H1 (cell line): ENCODE measurements at places on chromosomes 6 and 20. TPM values are rescaled to one million over a fixed set of nuclear protein-coding genes. Genes with fewer than 3 reads are reported as not detected.

The NKX2-4 gene
- 0.19 and 0.37 TPM in 2 replicates for total RNA-seq

DNA sequence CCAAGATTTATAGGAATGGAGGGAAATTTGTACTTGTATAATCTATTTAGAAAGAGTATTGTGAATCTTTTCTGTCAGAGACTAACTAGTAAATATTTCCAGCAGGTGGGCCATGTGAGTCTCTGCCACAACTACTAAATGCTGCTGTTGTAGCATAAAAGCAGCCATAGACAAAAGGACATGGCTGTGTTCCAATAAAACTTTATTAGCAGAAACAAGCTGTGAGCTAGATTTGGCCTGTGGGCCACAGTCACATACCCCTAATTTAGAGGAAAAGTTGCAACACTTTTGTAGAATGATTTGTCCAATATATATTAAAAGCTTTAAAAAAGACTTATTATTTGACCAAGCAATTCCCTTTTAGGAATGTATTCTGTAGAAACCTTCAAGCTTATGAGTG lies 207.2 kb downstream of the LMBRD1 start:
- H3K4me3 ChIP-seq: no peak overlapping the region
- no peaks in the 10 kb centered on the region for H3K27me3 ChIP-seq
- no peak overlapping the region for H3K27ac ChIP-seq
- DNase-seq: no peak
- no peaks in the 10 kb centered on the region for H3K36me3 ChIP-seq

DNA sequence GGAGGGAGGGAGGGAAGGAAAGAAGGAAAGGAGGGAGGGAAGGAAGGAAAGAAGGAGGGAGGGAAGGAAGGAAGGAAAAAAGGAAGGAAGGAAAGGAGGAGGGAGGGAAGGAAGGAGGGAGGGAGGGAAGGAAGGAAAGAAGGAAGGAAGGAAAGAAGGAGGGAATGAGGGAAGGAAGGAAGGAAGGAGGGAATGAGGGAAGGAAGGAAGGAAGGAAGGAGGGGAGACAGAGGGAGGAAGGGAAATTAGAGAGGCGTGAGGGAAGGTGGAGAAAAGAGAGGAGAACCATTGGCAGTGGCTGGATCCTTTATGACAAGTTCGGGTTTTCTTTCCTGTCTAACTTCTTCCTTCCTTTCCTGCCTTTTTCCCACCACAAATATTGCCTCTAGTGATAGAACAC lies 22.3 kb upstream of the SUPT3H start:
- no peaks in the 10 kb centered on the region for H3K36me3 ChIP-seq
- no peaks in the 10 kb centered on the region for H3K27me3 ChIP-seq
- H3K4me1 ChIP-seq: no peaks in the 10 kb centered on the region
- H3K4me3 ChIP-seq: no peak overlapping the region

DNA sequence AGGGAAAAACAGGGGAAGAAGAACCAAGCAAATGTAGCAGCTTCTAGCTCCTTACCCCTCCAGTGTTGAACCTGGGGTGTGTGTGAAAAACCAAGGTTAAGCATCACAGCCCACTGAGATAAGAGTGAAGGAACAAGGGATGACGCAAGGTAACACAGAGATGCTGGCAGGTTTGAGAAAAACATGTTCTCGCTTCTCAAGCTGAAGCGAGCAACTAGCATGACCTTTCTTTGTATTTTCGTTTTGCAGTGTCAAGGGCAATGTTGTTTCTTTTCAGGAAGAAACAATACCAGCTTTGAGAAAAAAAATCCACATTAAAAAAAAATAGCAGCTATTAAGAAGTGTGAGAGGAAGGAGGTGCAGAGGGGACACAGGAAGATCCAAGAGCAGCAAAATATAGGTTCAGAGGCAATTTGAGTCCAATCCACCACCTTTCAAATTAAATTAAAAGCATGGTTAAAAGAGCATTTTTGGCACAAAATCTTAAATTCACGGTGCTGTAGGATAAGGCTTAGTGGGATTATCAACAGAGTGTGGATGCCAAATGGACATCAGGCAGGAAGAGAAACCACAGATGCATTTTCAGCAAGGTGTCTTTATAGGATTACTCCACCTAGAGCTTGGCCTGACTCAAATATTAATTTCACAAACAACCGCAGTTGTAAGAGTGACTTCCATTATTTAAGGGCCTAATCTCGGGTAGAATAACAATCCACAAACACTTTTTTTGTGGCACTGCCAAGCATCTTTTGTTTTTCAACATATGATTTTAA lies 70.9 kb downstream of the SYNE1 start:
- no peak for DNase-seq
- H3K27me3 ChIP-seq: no peaks in the 10 kb centered on the region
- H3K4me3 ChIP-seq: no peak overlapping the region

The HDDC2 gene
- 86.0 and 89.3 TPM in 2 replicates for total RNA-seq

GRCh38 chr6:87824958-87825491 lies 123.0 kb upstream of the AKIRIN2 start:
- no peaks in the 10 kb centered on the region for H3K36me3 ChIP-seq
- no peak overlapping the region for H3K4me3 ChIP-seq
- no peak for DNase-seq
- no peaks in the 10 kb centered on the region for H3K27me3 ChIP-seq

GRCh38 chr20:21174516-21175239 lies 48.8 kb downstream of the KIZ start:
- DNase-seq: no peak
- no peaks in the 10 kb centered on the region for H3K36me3 ChIP-seq
- no peak overlapping the region for H3K27ac ChIP-seq
- no peak overlapping the region for H3K4me3 ChIP-seq

The HTR1E gene
- not detected in 2 replicates for total RNA-seq

The LTA gene
- not detected in 2 replicates for total RNA-seq

GRCh38 chr6:11425431-11425871 lies 112.1 kb upstream of the TMEM170B start:
- H3K4me1 ChIP-seq: peaks cover 12% of the 10 kb centered on the region
- DNase-seq: no peak
- H3K36me3 ChIP-seq: no peaks in the 10 kb centered on the region
- no peak overlapping the region for H3K4me3 ChIP-seq
- no peaks in the 10 kb centered on the region for H3K27me3 ChIP-seq

GRCh38 chr6:90294989-90295853 lies 1.4 kb downstream of the BACH2 start:
- peaks cover 26% of the 10 kb centered on the region for H3K27me3 ChIP-seq
- peaks cover 17% of the 10 kb centered on the region for H3K4me1 ChIP-seq
- peak overlapping the region; percentile 44 for H3K4me3 ChIP-seq
- no peak overlapping the region for H3K27ac ChIP-seq
- no peak for DNase-seq
- H3K36me3 ChIP-seq: no peaks in the 10 kb centered on the region

The ANGPT4 gene
- total RNA-seq: 0.06 and 0.07 TPM in 2 replicates

The SLC22A3 gene
- 2.7 and 2.9 TPM in 2 replicates for total RNA-seq

- no peaks in the 10 kb centered on the region for H3K27me3 ChIP-seq
- H3K4me3 ChIP-seq: peak overlapping the region; percentile 81
- H3K36me3 ChIP-seq: no peaks in the 10 kb centered on the region
- no peak overlapping the region for H3K27ac ChIP-seq
- peaks cover 5% of the 10 kb centered on the region; the same call in 1 of the 2 replicates for H3K4me1 ChIP-seq
These were observed 881 bp upstream of the AIG1 start for GRCh38 chr6:143059663-143060353.

The RUNX2 gene
- total RNA-seq: 1.1 and 1.2 TPM in 2 replicates

GRCh38 chr6:48071833-48072232 lies 39.2 kb downstream of the PTCHD4 start:
- H3K36me3 ChIP-seq: no peaks in the 10 kb centered on the region
- H3K27ac ChIP-seq: no peak overlapping the region
- peaks cover 10% of the 10 kb centered on the region for H3K4me1 ChIP-seq
- H3K4me3 ChIP-seq: no peak overlapping the region

DNA sequence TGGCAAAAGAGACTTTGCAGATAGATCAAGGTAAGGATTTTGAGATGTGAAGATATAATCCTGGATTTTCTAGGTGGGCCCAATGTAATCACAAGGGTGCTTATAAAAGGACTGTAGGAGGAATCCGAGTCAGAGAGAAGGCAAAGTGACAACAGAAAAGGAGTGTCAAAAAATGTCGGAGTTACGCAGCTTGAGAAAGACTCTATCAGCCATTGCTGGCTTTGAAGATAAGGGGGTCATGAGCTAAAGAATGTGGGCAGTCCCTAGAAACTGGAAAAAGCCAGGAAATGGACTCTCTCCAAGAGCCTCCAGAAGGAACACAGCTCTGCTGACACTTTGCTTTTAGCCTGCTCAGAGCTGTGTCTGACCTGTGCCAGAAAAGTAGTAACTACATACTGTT lies 8.7 kb upstream of the RWDD1 start:
- DNase-seq: no peak
- no peaks in the 10 kb centered on the region for H3K36me3 ChIP-seq
- no peak overlapping the region for H3K4me3 ChIP-seq
- no peaks in the 10 kb centered on the region for H3K4me1 ChIP-seq
- H3K27ac ChIP-seq: no peak overlapping the region

The TAP1 gene
- 16.8 TPM in 2 replicates for total RNA-seq

- no peak overlapping the region for H3K4me3 ChIP-seq
- H3K36me3 ChIP-seq: no peaks in the 10 kb centered on the region
- no peaks in the 10 kb centered on the region for H3K4me1 ChIP-seq
- H3K27ac ChIP-seq: no peak overlapping the region
- no peak for DNase-seq
- no peaks in the 10 kb centered on the region for H3K27me3 ChIP-seq
These were observed 85.5 kb upstream of the TENT5A start for GRCh38 chr6:81838031-81838430.

- DNase-seq: no peak
- H3K27me3 ChIP-seq: no peaks in the 10 kb centered on the region
- H3K4me3 ChIP-seq: no peak overlapping the region
- H3K27ac ChIP-seq: no peak overlapping the region
- no peaks in the 10 kb centered on the region for H3K4me1 ChIP-seq
These were observed 9.0 kb downstream of the ADISSP start for GRCh38 chr20:3758566-3758965.

DNA sequence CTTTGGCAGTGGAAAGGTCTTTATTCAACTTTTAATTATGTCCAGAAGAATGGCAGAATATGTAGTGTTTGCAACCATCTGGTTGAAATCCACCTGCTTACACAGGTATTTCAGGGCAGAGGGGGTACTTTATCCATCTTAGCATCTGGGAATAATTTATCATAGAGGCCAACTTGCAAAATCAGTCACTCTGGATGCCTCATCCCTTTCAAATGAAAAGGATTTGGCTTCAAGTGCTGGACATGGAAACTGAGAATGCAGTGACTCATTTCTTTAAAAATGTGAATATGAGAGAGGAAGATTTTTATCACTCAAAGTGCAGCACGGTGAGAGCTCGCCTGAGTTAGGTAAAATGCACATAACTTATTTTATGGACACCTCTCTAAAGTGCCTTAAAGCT lies 758.3 kb downstream of the KIF16B start:
- H3K36me3 ChIP-seq: no peaks in the 10 kb centered on the region
- no peaks in the 10 kb centered on the region for H3K27me3 ChIP-seq
- DNase-seq: no peak
- peaks cover 6% of the 10 kb centered on the region; the same call in 1 of the 2 replicates for H3K4me1 ChIP-seq
- no peak overlapping the region for H3K27ac ChIP-seq

- no peaks in the 10 kb centered on the region for H3K4me1 ChIP-seq
- no peak overlapping the region for H3K27ac ChIP-seq
- H3K27me3 ChIP-seq: no peaks in the 10 kb centered on the region
- DNase-seq: no peak
These were observed 65.4 kb downstream of the RWDD2A start for GRCh38 chr6:83258517-83258916.

The VSTM2L gene
- 1.3 and 1.6 TPM in 2 replicates for total RNA-seq

- no peak overlapping the region for H3K27ac ChIP-seq
- H3K27me3 ChIP-seq: no peaks in the 10 kb centered on the region; the same call in 1 of the 2 replicates
- H3K4me1 ChIP-seq: no peaks in the 10 kb centered on the region
- H3K4me3 ChIP-seq: no peak overlapping the region
These were observed 69.9 kb downstream of the PPP1R14C start for GRCh38 chr6:150212778-150213177.

- H3K27ac ChIP-seq: no peak overlapping the region
- H3K4me3 ChIP-seq: no peak overlapping the region
- H3K4me1 ChIP-seq: no peaks in the 10 kb centered on the region
- no peaks in the 10 kb centered on the region for H3K27me3 ChIP-seq
- H3K36me3 ChIP-seq: no peaks in the 10 kb centered on the region
- DNase-seq: no peak
These were observed 1391.0 kb upstream of the ADGRB3 start for GRCh38 chr6:67244037-67244436.

DNA sequence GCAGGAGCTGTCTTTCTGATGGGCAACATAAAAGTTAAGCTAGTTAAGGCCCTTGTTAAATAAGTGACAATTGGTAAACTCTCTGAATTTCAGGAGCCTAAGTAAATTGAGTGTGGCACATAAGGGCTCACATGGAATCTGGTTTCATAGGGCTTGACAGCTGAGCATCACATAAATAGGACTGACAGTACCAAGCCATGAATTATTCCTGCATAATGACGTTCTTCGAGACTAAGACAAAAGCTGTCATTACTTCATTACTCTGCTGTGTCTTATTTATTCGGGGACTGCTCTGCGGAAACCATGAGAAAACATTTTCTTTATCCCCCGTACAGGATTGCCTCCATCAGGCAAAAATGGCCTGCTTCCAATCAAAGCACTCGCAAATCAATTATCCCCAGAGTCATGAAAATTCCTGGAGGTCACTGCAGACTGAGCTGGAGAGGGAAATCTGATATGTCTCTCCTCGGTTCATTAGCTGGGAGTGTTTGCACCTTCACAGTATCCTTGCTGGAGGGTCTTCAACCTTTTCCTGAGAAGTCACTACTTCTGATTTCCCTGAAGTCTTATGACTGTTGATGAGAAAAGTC lies 311.4 kb downstream of the CDH26 start:
- DNase-seq: no peak
- no peaks in the 10 kb centered on the region for H3K36me3 ChIP-seq
- no peak overlapping the region for H3K4me3 ChIP-seq
- no peaks in the 10 kb centered on the region for H3K27me3 ChIP-seq

- H3K4me3 ChIP-seq: no peak overlapping the region
- H3K4me1 ChIP-seq: no peaks in the 10 kb centered on the region
- H3K27ac ChIP-seq: no peak overlapping the region
- no peak for DNase-seq
- H3K27me3 ChIP-seq: no peaks in the 10 kb centered on the region
These were observed 37.3 kb downstream of the IPCEF1 start for GRCh38 chr6:154319231-154319858.

DNA sequence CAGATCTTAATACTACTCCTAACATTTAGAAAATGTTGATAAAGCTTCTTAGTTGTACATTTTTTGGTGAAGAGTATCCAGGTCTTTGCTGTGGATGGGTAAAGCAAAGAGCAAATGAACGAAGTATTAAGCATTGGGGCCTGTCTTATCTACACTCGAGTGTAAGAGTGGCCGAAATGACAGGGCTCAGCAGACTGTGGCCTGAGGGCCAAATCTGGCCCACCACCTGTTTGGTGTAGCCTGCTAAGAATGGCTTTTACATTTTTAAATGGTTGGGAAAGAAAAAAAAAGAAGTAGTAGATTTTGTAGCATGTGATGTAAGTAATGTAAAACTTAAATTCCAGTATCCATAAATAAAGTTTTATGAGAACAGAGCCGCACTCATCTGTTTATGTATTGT lies 19.4 kb upstream of the MAPK13 start:
- no peak overlapping the region for H3K4me3 ChIP-seq
- no peak for DNase-seq
- no peaks in the 10 kb centered on the region for H3K4me1 ChIP-seq
- H3K27ac ChIP-seq: no peak overlapping the region
- no peaks in the 10 kb centered on the region; the same call in 1 of the 2 replicates for H3K36me3 ChIP-seq
